ENCODE measurements at places on chromosomes 3 and 15. TPM values are rescaled to one million over a fixed set of nuclear protein-coding genes. Genes with fewer than 3 reads are reported as not detected.

GABRR3 gene
- not detected for total RNA-seq

GABRB3 gene
- 10.6 TPM for total RNA-seq

LIPC gene
- total RNA-seq: 1.4 TPM

HTR3E gene
- not detected for total RNA-seq

ANKRD63 gene
- not detected for total RNA-seq

TRAK1 gene
- total RNA-seq: 24.3 TPM

SGO1 gene
- total RNA-seq: not detected

PLSCR4 gene
- total RNA-seq: 12.8 TPM

MRPS11 gene
- total RNA-seq: 12.7 TPM

NMNAT3 gene
- total RNA-seq: 4.8 TPM

RPUSD2 gene
- 3.3 TPM for total RNA-seq

TNFAIP8L3 gene
- total RNA-seq: 0.09 TPM

FOXL2NB gene
- total RNA-seq: not detected

PLA2G4D gene
- 0.31 TPM for total RNA-seq

SLC7A14 gene
- 0.73 TPM for total RNA-seq
